CD8-positive, alpha-beta memory T cell (primary cell): ENCODE measurements at places on chromosomes 5 and 9.

DNA sequence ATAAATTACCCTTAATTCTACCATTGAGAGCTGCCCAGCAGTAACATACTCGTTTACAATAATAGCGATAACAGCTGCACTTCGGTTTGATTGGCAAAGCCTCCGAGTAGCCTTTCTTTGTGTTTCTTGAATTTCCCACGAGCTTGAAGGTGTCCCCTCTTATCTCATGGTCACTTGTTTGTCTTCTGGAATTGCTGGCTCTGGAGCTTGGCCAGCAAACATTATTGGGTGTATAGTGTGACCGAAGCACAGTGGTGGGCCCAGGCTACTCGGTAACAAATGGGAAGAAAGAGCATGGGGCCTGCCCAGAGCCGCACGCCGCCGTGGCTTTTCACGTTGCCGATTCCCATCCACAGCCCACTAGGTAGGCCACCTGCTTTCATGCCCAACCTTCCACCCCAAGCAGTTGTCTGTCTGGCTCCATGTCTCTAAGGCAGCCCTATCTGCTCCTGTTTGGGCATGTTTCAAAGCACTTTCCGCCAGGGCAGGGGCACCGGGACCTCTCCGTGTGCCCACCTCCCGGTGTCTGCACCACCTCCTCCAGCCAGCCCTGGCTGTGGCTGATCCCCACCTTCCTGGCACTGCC lies 8.7 kb downstream of the STKLD1 start:
- H3K4me1 ChIP-seq = no peaks in the 10 kb centered on the region
- H3K36me3 ChIP-seq = no peaks in the 10 kb centered on the region
- H3K27ac ChIP-seq = no peak overlapping the region
- DNase-seq = no peak

GRCh38 chr5:145471831-145472612 lies 363.1 kb downstream of the PRELID2 start:
- no peaks in the 10 kb centered on the region for H3K27me3 ChIP-seq
- no peak overlapping the region for H3K27ac ChIP-seq
- no peak for DNase-seq
- H3K4me1 ChIP-seq = no peaks in the 10 kb centered on the region

- no peak for DNase-seq
- no peaks in the 10 kb centered on the region for H3K4me1 ChIP-seq
- H3K27ac ChIP-seq = no peak overlapping the region
- no peaks in the 10 kb centered on the region for H3K27me3 ChIP-seq
These were observed 32.1 kb downstream of the MCTP1 start for GRCh38 chr5:95252801-95253200.

GRCh38 chr9:33638391-33638915 lies 114.4 kb downstream of the ANKRD18B start:
- H3K4me1 ChIP-seq = no peaks in the 10 kb centered on the region
- no peaks in the 10 kb centered on the region for H3K36me3 ChIP-seq
- peaks cover 31% of the 10 kb centered on the region for H3K27me3 ChIP-seq

DNA sequence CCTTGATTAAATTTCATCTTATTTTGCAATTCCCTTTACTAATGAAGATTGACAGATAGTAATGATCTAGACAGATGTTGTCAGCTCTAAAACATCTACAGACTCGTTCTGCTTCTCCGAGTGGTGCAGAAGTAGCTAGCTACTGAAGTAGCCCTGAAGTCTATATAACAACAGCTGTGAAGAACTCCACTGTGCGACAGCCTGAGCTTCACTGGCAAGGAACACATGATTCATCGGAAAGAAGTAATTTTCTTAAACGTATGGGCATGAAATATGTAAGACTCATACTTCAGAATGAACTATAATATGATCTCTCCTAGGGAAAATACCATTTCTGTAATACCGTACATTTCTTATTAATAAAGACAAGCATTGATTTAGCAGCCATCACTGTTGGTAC lies 96.2 kb downstream of the TRPM3 start:
- no peak overlapping the region for H3K4me3 ChIP-seq
- no peaks in the 10 kb centered on the region for H3K27me3 ChIP-seq

- no peak overlapping the region for H3K27ac ChIP-seq
- no peaks in the 10 kb centered on the region for H3K27me3 ChIP-seq
- H3K4me1 ChIP-seq = no peaks in the 10 kb centered on the region
- no peaks in the 10 kb centered on the region for H3K36me3 ChIP-seq
These were observed 194.9 kb upstream of the ZNF608 start for GRCh38 chr5:124941051-124942049.

GRCh38 chr5:67639313-67639712 lies 442.7 kb upstream of the CD180 start:
- no peaks in the 10 kb centered on the region for H3K36me3 ChIP-seq
- H3K27ac ChIP-seq = no peak overlapping the region
- no peak overlapping the region for H3K4me3 ChIP-seq
- no peak for DNase-seq

DNA sequence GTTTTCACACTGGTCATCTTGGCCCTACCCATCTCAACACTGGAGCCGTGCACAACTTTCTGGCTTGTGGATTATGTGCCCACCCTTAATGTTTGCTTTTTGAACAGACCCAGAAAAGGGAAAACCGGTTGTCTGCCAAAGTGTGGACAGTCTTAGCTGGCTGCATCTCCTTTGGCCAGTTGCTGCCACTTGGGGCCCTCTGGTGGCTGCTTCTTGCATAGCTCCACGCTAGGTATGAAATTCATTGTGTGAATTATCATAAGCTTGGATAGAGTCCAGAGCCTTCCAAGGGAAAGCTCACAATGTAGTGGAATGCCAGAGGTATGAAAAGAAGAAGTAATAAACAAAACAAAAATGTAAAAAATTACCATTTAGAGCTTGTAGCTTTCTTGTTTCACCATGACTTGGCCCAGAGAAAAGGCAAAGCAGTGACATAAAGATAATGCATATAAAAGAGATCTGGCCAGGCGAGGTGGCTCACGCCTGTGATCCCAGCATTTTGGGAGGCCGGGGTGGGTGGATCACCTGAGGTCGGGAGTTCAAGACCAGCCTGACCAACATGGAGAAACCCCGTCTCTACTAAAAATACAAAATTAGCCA lies 12.5 kb upstream of the SLC36A3 start:
- H3K27ac ChIP-seq = no peak overlapping the region
- H3K36me3 ChIP-seq = no peaks in the 10 kb centered on the region
- DNase-seq = no peak
- no peak overlapping the region for H3K4me3 ChIP-seq
- no peaks in the 10 kb centered on the region for H3K4me1 ChIP-seq

GRCh38 chr9:110156902-110157301 lies 51.1 kb downstream of the C9orf152 start:
- peaks cover 27% of the 10 kb centered on the region for H3K4me1 ChIP-seq
- H3K36me3 ChIP-seq = no peaks in the 10 kb centered on the region
- no peak overlapping the region for H3K27ac ChIP-seq
- H3K4me3 ChIP-seq = peak overlapping the region; percentile 6
- DNase-seq = no peak

GRCh38 chr5:125317536-125317995 lies 571.1 kb upstream of the ZNF608 start:
- no peaks in the 10 kb centered on the region for H3K36me3 ChIP-seq
- no peak overlapping the region for H3K4me3 ChIP-seq
- no peak overlapping the region for H3K27ac ChIP-seq
- H3K27me3 ChIP-seq = no peaks in the 10 kb centered on the region
- no peak for DNase-seq

- H3K36me3 ChIP-seq = peaks cover 19% of the 10 kb centered on the region
- no peak for DNase-seq
These were observed 7.1 kb downstream of the KIF20A start for GRCh38 chr5:138186002-138186447.

GRCh38 chr5:137352095-137352494 lies 147.0 kb downstream of the SPOCK1 start:
- no peak overlapping the region for H3K27ac ChIP-seq
- no peak for DNase-seq
- H3K27me3 ChIP-seq = no peaks in the 10 kb centered on the region
- H3K36me3 ChIP-seq = no peaks in the 10 kb centered on the region
- H3K4me3 ChIP-seq = no peak overlapping the region
- H3K4me1 ChIP-seq = no peaks in the 10 kb centered on the region

DNA sequence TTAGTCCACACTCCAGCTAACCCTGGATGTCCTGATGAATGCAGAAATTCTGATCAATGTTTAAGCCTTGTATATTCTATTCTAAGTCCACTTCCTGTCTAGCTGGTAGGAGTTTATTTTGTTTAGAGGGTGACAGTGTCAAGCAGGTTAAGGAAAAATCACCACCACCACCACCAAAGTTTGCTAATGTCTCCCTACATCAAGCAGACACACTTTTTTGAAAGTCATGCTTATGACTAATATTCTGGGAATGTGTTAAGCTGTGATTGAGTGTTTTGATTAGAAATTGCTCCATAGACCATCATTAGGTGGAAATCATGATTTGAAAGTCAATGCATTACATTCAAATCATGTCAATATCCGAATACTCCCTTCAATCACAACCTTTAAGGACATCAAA lies 1530.1 kb downstream of the MAT2B start:
- no peaks in the 10 kb centered on the region for H3K27me3 ChIP-seq
- DNase-seq = no peak
- H3K4me3 ChIP-seq = no peak overlapping the region

- no peaks in the 10 kb centered on the region for H3K36me3 ChIP-seq
- H3K27ac ChIP-seq = no peak overlapping the region
- no peak for DNase-seq
- H3K4me1 ChIP-seq = no peaks in the 10 kb centered on the region
- peaks cover 6% of the 10 kb centered on the region for H3K27me3 ChIP-seq
These were observed 7.6 kb downstream of the SLC1A1 start for GRCh38 chr9:4497855-4498254.

GRCh38 chr9:69122082-69122548 lies 52.0 kb upstream of the TJP2 start:
- no peaks in the 10 kb centered on the region for H3K36me3 ChIP-seq
- no peaks in the 10 kb centered on the region for H3K27me3 ChIP-seq
- H3K4me3 ChIP-seq = peak overlapping the region; percentile 66
- H3K4me1 ChIP-seq = peaks cover 12% of the 10 kb centered on the region

DNA sequence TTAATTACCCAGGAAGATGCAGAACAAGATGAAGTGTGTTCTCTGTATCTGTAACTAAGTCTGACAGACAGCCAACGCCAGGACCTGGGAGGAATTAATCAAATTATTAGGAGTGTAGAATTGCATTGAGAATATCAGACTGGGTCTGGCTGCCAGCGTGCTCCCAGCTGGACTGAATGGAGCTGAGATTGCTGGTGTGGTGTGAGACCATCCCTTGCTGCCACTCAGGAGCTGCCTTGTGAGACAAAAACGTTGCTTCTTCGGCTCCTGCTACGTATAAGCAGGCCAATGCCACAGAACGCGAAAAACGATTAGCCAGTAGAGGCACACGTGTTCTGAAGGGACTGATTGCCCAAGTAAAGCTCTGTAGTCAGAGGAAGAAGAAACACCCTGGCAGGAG lies 66.8 kb downstream of the AMBP start:
- H3K36me3 ChIP-seq = no peaks in the 10 kb centered on the region
- no peak overlapping the region for H3K4me3 ChIP-seq

- no peak for DNase-seq
- no peak overlapping the region for H3K4me3 ChIP-seq
- no peaks in the 10 kb centered on the region for H3K27me3 ChIP-seq
These were observed 74.4 kb upstream of the KIF2A start for GRCh38 chr5:62231576-62231975.

DNA sequence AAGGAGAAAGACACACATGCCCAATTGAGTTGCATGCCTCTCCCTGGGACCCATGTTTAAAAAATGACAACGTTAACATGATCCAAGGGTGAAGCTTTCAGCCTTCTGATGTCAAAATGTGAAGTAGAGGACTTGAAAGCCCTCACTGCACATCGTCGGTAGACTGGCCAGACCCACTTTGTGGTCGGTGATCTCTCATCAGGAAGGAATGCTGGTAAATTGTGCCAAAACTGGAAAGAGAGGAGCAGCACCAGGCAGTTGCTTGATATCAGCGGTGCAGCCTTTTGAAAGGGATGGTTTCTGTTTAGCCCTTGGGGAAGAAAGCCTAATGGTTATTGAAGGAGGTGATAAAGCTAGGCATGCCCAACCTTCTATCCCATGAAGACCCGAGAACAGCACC lies 125.3 kb upstream of the MARCHF11 start:
- H3K27ac ChIP-seq = no peak overlapping the region
- H3K27me3 ChIP-seq = no peaks in the 10 kb centered on the region
- no peak for DNase-seq

DNA sequence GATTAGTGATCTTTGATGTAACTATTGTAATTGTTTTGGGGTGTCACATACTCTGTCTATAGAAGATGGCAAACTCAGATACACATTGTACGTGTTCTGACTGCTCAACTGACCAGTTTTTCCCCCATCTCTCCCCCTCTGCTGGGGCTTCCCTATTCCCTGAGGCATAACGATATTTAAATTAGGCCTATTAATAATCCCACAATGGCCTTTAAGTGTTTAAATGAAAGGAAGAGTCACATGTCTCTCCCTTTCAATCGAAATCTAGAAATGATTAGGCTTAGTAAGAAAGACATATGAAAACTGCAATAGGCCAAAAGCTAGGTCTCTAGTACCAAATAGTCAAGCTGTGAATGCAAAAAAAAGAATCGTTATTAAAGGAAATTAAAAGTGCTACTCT lies 265.6 kb downstream of the TMEM232 start:
- H3K4me3 ChIP-seq = no peak overlapping the region
- no peak for DNase-seq
- no peaks in the 10 kb centered on the region for H3K27me3 ChIP-seq

DNA sequence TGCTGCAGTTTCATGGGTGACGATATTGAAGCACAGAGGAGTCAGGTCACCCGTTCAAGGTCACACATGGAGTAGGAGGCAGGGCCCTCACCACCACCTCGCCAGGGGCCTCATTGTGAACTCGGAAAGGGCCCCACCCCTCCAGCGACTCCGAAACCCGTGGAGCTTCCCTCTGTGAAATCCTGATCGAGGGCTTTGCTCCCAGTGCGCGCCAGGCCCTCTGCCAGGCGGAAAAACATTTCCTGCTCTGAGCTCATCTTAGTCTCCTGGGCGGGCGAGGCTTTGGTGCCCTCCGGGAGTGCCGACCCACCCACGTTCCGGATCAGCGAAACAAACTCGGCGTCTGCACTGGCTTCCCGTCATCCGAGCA lies 75.0 kb upstream of the FCN1 start:
- no peak overlapping the region for H3K4me3 ChIP-seq
- no peak overlapping the region for H3K27ac ChIP-seq
- no peaks in the 10 kb centered on the region for H3K4me1 ChIP-seq

GRCh38 chr5:112968411-112969106 lies 8.0 kb upstream of the DCP2 start:
- peaks cover 6% of the 10 kb centered on the region for H3K4me1 ChIP-seq
- H3K4me3 ChIP-seq = no peak overlapping the region
- no peaks in the 10 kb centered on the region for H3K27me3 ChIP-seq

- no peaks in the 10 kb centered on the region for H3K27me3 ChIP-seq
- H3K4me1 ChIP-seq = no peaks in the 10 kb centered on the region
- no peaks in the 10 kb centered on the region for H3K36me3 ChIP-seq
- H3K27ac ChIP-seq = no peak overlapping the region
- no peak overlapping the region for H3K4me3 ChIP-seq
- no peak for DNase-seq
These were observed 6.7 kb upstream of the BRINP1 start for GRCh38 chr9:119375892-119376291.

GRCh38 chr9:93541581-93542349 lies 34.6 kb upstream of the PHF2 start:
- H3K36me3 ChIP-seq = peaks cover 12% of the 10 kb centered on the region
- no peak overlapping the region for H3K27ac ChIP-seq
- no peak overlapping the region for H3K4me3 ChIP-seq
- DNase-seq = no peak
